ENCODE measurements at places on chromosomes 13 and 19.
A peak's percentile ranks its signal among the peaks of the same experiment; 100 is the strongest.

DNA sequence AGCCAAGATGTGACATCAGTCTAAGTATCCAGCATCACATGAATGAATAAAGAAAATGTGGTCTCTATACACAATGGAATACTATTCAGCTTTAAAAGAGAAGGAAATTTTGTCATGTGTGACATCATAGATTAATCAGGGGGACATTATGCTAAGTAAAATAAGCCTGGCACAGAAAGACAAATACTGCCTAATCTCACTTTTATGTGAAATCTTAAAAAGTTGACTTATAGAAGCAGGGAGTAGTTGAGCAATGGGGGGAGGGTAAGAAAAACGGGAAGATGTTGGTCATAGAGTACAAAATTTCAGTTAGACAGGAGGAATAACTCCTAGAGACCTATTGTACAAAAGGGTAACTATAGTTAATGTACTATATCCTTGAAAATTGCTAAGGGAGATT, 10.4 kb upstream of the LCP1 start:
- DNase-seq = no peak

GRCh38 chr13:74187564-74187963, 53.4 kb upstream of the KLF12 start:
- DNase-seq = no peak

DNA sequence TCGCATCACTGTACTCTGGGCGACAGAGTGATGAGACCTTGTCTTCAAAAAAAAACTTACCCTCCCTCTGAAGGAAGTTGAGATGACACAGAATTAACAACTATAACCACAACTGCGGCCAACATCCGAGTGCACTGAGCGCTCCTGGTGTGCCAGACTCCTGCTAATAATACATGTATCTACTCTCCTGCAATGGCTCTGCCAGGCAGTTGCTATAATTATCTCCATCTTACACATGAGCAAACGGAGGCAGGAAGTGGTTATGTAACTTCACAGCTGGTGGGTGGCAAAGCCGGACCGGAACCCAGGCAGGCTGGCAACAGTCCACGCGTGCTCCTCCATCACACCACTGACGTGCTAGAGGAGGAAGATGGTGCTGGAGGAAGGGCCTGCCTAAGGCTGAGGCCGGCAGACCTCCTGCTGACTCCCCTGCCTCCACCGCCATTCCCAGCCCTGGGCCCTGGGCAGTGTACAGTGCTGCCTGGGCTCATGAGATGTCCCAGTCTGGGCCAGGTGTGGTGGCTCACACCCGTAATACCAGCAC, 12.6 kb downstream of the XRCC1 start:
- peak; percentile 38 for DNase-seq

- no peak for DNase-seq
Observed at GRCh38 chr19:3573162-3573857, 566 bp downstream of the HMG20B start.

GRCh38 chr13:27053210-27053884, 118.3 kb downstream of the USP12 start:
- DNase-seq = no peak

DNA sequence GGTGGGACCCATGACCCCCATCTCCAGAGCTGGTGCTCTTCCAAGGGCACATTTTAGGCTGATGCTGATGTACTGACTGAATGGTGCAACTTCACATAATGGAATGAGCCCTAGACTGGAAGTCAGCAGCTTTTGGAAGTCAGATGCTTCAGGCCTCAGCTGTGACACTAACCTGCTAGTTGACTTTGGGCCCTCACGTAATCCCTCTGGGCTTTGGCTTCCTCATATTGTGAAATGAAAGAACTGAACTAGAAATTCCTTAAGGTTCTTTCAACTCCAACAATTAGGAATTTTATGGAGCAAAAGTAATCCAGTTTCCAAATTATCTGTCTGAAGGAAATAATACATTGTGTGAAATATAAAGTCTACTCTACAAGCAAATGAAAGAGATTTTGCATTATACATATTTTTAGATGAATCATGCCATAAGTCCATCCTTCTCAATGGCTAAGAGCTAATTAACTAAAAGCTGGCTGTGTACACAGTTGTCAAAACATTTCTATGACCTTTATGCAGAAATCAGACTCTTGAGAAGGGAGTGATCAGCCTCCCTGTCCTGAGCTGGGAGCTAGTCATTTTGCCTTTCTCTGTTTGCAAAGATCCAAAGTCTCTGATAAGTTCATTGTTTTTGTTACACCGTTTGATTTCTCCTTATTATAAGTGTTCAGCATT, 204.2 kb downstream of the DCLK1 start:
- DNase-seq = no peak

All from naive thymus-derived CD8-positive, alpha-beta T cell (primary cell).